ENCODE measurements at places on chromosomes 5 and 9. TPM values are rescaled to one million over a fixed set of nuclear protein-coding genes. Genes with fewer than 3 reads are reported as not detected.

- no peak for DNase-seq
Observed at GRCh38 chr5:150503386-150503785, 4.5 kb upstream of the NDST1 start.

DNA sequence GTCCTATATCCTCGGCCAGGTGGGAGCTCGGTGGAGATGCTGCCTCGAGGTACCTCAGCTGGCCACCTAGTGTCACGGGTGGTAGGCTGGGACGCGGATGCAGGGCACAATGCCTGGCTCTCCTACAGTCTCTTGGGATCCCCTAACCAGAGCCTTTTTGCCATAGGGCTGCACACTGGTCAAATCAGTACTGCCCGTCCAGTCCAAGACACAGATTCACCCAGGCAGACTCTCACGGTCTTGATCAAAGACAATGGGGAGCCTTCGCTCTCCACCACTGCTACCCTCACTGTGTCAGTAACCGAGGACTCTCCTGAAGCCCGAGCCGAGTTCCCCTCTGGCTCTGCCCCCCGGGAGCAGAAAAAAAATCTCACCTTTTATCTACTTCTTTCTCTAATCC is 2.0 kb downstream of the PCDHGC3 start:
- no peak for DNase-seq

DNA sequence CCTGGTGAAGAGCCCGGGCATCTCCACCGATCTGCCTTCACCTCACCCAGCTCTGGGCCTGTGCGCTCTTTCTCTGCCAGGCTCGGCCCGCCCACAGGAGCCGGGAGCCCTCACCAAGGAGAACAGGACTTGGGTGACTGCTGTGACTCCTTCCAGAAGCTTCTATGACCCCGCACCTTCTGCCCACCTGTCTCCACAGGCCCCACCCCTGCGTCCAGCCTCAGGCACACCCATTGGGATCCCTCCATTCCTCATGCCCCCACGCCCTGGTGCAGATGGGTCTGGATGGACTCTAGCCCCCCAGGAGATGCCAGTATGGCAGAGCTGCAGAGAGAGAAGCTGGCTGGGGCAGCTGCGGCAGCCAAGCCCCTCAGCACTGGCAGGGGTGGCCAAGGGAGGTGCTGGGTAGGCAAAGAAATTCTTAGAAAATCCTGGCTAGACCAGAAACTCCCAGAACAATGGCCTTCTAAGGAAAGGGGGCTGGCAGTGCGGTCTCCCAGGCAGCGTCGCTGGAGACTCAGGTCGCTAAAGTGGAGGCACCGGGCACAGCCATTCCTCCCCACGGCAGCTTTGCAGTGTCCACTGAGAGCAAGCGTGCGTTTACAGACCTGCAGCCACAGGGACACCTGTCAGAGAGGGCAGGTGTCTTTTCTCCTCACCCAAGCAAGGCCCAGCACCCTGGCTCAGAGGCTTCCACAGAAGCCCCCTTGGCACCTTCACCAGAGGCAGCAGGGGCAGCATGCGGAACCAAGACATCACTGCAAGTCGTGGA is 17.3 kb downstream of the LPCAT1 start:
- DNase-seq: no peak

GRCh38 chr5:1103093-1103492 is 8.8 kb downstream of the SLC12A7 start:
- no peak for DNase-seq

GRCh38 chr9:1869843-1870242 is 145.3 kb upstream of the SMARCA2 start:
- DNase-seq: no peak

- no peak for DNase-seq
Observed at GRCh38 chr9:86486891-86487837, 133.0 kb upstream of the TUT7 start.

DNA sequence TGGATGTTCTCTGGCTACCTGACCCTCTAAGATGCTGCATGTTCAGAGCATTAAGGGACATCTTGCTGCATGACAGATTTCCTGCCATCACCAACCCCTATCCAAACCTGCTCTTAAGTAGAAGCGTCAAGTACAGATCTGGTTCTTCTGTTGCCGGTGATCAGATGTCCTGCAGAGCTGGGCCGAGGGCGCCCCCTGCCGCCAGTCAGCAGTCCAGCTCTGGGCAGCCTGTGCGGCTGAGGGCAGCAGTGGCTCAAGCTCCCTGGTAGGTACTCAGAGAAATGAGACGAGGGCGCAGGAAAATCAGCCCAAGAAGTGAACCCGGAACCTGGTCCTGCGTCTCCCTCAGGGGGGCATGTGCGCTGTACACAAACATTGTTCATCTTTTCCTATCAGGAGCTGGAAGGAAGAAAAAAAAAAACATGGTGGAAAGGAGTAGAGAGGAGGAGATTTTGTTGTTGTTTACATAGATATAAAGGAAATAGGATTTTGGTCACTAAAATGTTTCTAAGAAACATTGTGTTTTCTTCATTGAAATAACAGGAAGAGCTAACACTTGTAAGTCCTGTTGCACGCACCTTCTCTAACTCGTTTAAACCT is 95.8 kb downstream of the CFAP90 start:
- no peak for DNase-seq

GRCh38 chr9:90322296-90322695 is 320.3 kb downstream of the DIRAS2 start:
- no peak for DNase-seq

DNA sequence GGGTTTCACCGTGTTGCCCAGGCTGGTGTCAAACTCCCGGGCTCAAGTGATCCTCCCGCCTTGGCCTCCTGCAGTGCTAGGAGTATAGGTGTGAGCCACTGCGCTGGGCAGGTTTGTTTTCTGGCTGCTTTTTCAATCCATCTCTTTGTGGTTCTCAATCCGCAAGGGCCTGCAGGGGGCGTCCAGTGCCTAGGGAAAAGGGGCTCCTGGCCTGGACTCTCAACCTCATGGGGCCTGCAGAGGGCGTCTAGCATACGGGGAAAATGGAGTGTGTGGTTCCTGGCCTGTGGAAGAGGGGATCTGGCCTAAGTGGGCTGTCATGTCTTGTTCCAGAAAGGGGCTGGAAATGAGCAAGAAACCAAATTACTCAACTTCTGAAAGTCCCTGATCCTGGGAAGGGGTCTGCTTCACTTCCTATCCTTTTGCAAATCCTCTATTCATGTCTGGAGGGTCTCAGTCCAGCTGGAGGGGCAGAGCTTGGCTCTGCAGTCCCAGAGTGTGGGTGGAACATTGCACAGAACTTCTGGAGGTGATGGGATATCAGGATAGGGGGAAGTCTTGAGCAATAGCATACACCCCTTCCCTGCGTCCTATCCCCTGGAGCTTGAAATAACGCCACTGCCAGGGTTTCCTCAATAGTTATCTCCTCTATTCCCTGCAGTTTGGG is 12.7 kb upstream of the CCL27 start:
- DNase-seq: no peak

GRCh38 chr5:26881901-26882300 is 156.5 kb downstream of the CDH9 start:
- no peak for DNase-seq

DNA sequence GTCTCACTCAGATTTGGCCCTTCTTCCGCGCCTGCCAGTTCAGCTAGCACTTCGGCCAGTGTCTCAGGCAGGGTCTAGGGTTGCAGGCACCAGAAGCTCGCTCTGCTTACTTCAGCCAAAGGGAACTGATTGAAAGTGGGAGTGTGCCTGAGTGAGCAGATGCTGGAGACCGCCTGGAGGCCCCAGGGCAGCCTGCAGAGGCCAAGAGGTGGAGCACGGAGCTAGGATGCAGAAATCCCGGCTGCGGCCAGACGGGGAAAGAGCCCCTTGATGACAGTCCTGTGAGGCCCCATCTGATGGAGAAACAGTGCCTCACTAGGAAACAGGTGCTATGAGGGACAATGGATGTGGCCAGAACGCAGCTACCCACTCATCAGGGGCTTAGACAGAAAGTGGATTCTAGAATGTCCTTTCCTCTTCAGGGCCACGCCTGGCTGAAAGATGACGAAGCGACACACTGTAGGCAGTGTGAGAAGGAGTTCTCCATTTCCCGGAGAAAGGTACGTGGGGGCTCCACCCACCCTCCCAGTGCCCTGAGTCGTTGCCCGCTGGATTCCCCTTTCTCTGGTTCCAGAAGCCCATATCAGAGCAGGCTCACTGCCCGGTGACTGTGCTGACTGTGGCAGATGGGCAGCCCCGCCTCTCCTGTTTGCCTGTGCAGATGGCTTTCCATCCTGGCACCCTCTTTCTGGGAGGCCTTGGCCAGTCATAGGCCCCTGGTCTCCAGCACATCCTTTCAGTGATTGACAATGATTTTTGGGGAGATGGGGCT is 16.1 kb downstream of the HNRNPH1 start:
- DNase-seq: peak; percentile 80

GRCh38 chr5:74586856-74587255 is 53.7 kb downstream of the ENC1 start:
- DNase-seq: no peak

- no peak for DNase-seq
Observed at GRCh38 chr5:174301848-174302625, 256.5 kb downstream of the NSG2 start.

- DNase-seq: no peak
Observed at GRCh38 chr9:22405869-22406659, 40.6 kb upstream of the DMRTA1 start.

- no peak for DNase-seq
Observed at GRCh38 chr5:62309107-62309506, 3.1 kb downstream of the KIF2A start.

- no peak for DNase-seq
Observed at GRCh38 chr5:39716532-39717028, 291.8 kb upstream of the DAB2 start.

- no peak for DNase-seq
Observed at GRCh38 chr5:178111925-178112324, 1.4 kb upstream of the N4BP3 start.

DNA sequence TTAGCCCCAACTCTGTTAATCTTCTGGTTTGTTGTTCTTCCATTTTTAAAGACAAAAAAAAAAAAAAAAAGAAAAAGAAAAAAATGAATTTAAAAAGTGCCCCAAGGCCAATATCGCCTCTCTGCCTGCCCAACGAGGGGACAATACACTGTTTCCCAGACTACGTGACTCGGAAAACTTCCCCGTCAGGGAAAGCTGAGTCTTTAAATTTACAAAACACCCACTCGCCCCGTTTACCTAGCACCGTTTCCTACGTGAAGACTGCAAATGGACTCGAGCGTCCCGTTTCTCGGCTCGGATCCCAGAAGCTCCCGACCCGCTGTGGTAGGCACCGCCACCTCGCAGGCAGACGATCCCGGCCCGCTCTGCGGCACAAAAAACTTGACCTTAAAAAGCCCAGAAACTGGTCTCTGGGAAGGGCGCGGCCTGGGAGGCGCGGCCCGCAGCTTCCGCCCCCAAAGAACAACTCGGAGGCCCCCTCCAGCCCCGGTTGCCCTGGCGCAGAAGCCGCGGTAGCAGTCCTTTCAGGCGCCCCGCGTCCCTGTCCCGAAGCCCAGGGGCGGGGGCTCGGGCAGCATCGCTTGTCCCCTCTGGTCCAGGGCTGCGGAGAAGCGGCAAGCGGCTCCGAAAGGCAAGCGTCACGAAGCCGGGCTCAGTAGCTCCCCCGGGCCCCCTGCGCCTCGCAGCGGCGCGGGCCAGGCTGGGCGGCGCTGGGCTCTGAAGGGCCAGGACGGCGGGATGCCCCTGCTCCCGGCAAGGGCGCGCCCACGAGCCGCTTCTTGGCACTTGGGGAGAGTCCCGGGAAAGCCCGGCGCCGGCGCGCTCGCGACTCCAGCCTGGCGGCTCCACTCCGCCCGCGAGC is at the start of gene GCNT4:
Gene GCNT4, minus strand, starts transcription at position 367 of the 862 bp plus-strand sequence. CDS start 22,521 bp downstream, outside the sequence.
- DNase-seq: peak; percentile 72

GRCh38 chr5:52964138-52964537 is 25.0 kb upstream of the ITGA2 start:
- DNase-seq: no peak

DNA sequence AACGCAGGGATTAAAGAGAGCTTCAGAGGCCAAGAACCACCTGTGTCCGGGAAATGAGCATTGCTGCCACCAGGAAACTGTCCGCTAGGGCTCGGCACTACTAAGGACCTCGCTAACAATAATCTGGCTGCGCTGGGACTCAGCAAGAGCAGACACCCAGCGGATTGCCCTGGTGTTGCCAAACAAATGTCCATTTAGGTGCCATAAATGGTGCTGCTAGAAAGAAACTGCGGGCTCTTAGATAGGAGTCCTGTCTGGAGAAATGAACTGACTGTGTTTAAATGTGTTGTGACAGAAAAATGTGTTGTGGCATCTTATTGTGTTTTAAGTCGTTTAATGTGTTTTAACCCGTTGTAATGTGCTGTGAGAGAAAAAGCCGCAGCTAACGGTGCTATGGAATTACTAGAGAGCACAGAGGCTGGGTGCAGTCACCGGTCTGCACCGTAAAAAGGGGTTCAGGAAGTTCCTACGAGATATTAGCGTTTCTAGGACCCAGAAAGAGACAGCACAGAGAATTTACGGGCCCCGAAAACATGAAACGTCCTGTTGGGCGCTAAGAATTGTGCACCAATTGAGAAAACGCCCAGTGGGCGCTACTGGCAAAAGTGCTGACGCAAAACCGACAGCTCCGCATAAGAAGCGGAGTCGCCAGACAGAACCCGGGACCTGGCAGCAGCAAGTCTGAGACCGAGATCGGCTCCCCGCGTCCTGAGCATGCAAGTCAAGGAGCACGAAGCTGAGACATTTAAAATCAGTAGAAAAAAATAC is 90.6 kb downstream of the ANXA2R start:
- peak; percentile 75 for DNase-seq

DNA sequence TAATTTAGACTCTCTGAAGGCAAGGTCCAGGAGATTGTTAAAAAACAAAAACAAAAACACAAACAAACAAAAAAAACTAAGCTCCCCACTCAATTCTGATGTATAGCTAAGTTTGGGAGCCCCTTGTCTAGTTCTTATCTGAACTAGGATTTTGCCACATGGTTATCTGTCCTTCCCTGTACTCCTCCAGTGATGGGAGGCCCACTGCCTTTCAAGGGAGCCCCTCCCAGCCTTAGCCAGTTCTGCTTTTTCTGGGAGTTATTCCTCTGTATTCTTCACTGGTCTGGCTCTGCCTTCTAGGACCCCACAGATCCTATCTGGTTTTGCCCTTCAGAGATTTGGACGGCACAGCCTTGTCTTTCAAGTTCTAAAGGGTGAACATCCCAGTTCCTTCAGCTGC is 2.1 kb upstream of the ALDH1B1 start:
- no peak for DNase-seq

GRCh38 chr9:126661521-126662251 is 48.0 kb downstream of the LMX1B start:
- no peak for DNase-seq

GRCh38 chr5:39998518-39998917 is 573.7 kb upstream of the DAB2 start:
- DNase-seq: peak; percentile 86

- DNase-seq: no peak
Observed at GRCh38 chr5:174371600-174372094, 326.1 kb downstream of the NSG2 start.

Gene TTC1
- total RNA-seq: 65.0 TPM

Gene KCNIP1
- 1.1 TPM for total RNA-seq

Gene GKAP1
- 21.3 TPM for total RNA-seq

Gene ANKRD31
- 0.28 TPM for total RNA-seq

Gene SPATA31C1
- not detected for total RNA-seq

Gene C5orf58
- total RNA-seq: not detected

Gene ZNF484
- 21.6 TPM for total RNA-seq

Gene ZNF300
- 4.3 TPM for total RNA-seq

Gene LIX1
- 2.4 TPM for total RNA-seq

Measured in sigmoid colon (tissue), 7 donors.